Activated CD4-positive, CD25-positive, alpha-beta regulatory T cell treated with anti-CD3 and anti-CD28 coated beads, Interleukin-2, amount 50 U/mL, for 16 hours (primary cell): ENCODE measurements at places on chromosomes 13 and 19.

DNA sequence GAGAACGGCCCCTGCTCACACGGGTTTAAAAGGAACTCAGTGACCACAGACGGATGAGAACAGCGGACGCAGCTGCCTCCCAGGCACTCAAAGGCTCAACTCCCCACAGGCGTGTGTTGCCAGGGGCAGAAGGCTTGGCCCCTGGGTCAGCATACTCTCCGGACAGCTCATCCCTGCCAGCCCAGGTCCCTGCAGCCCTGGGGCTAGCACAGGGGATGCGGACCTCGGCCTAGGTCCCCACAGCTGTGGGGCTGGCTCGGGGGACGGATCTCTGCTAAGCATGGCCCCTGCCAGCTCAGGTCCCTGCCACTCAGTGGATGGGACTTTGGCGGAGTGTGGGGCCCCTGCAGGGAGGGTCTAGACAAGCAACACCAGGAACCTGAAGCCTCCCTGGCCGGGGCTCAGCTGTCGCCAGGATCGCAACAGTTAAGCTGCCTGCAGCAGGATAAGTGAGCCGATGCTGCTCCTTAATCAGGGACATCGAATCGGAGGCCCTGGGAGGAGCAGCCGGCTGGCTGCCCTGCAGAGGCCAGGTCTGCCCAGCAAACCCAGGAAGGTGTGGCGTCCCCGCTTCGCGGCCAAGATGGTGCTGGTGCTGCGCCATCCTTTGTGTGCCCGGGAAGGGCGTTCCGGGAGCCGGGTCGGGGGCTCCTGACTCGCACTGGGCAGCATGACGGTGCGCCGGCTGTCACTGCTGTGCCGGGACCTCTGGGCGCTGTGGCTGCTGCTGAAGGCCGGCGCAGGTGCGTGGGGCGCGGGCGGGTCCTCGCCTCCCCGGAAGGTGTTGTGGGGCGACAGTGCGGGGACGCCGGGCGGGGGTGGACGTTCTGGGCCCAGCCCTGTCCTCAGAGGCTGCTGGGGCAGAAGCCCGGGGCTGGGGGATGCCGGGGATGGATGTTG is 32.5 kb downstream of the MCF2L start:
- no peak for DNase-seq

GRCh38 chr13:113749507-113749906 is 9.5 kb upstream of the TMEM255B start:
- no peak for DNase-seq

DNA sequence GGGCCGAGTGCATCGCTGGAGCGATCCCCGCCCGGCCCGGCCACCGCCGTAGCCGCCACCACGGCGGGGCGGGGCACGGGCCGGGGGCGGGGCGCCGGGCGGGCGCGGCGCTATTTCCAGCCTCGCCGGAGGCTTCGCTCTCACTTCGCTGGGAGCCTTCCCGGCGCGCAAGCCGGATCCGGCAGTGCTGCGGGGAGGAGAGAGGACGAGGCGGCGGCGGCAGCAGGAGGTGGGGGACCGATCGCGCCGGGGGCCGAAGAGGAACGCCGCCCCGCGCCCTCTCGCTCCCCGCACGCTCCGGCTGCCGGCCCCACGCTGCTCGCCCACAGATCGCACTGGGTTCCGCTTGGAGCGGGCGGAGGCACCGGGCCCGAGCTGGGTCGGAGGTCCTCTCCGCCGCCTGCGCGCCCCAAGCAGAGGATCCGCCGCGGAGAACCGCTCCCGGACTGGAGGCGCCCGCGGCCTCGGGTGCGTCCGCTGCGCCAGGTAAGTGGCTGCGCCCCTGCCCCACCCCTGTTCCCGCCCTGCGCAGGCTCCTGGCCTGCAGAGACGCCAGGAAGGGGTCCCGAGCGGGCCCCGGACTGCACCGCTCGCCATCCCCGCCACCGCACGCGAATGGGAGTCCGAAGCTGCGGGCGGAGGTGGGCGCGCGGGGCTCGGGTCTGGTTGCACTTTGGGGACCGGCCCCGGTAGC is at the start of gene CHST8:
TSS of gene CHST8 (plus strand) at position 143 of the 694 bp plus-strand sequence. CDS start 67,309 bp downstream, outside the sequence.
- DNase-seq: no peak

- peak; percentile 69 for DNase-seq
Observed at GRCh38 chr19:1248786-1249297, 459 bp downstream of the MIDN start.

DNA sequence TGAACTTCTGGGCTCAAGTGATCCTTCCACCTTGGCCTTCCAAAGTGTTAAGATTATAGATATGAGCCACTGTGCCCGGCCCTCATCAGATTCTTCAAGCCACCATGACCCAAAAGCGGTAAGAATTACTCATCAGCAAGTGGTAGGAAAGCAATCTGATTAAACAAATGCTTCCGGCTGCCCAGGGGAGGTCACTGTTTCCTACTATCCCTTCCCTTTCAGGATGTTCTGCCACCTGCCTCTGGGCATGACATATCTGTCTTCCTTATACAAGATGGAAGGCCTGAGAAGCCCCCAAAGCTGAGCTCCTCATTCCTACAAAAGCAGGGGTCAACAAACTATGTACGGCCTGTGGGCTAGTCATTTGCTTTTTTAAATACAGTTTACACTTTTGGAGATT is 7.0 kb downstream of the ABHD8 start:
- DNase-seq: no peak

DNA sequence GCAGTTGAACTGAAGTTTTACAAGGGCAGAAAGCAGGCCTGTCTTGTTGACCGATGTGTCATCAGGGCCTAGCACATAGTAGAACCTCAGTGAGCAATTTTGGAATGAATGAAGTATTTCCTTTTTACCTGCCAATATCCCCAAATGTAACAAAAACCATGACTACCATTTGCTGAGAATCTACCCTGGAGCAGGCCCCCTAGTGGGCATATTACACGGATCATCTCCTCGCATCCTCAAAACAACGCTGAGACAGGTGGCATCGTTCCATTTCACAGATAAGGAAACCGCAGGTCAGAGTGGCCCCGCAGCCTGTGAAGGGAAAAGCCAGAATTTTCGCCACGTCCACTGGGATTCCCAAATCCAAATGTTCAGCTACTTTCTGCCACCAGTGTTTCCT is 77.9 kb downstream of the CACNA1A start:
- DNase-seq: no peak

GRCh38 chr13:29758531-29759114 is 91.8 kb downstream of the UBL3 start:
- peak; percentile 19 for DNase-seq

- DNase-seq: no peak
Observed at GRCh38 chr19:50784710-50785109, 5.5 kb upstream of the ACP4 start.

DNA sequence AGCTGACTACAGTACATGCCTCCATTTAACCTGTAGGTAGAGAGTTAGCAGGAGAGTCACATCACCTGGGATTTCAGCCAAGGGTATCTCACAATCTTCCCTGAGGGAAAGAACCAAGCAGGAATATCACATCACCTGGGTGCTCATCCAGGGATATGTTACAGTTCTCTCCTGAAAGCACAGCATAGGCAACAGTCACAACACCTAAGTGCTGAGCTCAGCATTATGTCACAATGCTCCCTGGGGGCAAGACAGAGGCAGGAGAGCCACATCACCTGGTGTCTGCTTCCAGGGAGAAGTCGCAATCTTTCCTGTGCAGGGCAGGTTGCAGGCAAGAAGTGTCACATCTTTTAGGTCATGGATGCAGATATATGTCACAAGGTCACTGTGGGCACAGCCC is 9.4 kb upstream of the ZNF91 start:
- no peak for DNase-seq

DNA sequence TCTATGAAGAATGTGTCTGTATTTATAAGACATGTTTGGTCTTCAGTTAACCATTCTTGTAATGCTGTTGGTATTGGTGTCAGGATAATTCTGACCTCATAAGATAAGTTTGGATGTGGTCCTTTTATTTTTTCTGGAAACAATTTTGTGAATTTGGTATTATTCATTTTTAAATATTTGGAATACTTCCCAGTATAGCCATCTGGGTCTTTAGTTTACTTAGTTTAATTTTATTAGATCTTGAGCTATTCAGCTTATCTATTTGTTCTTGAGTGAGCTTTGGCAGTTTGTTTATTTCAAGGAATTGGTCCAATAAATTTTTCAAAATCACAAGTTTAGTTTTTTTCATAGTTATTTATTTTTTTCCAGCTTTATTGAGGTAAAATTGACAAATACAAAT is 335.4 kb upstream of the PCDH20 start:
- no peak for DNase-seq

DNA sequence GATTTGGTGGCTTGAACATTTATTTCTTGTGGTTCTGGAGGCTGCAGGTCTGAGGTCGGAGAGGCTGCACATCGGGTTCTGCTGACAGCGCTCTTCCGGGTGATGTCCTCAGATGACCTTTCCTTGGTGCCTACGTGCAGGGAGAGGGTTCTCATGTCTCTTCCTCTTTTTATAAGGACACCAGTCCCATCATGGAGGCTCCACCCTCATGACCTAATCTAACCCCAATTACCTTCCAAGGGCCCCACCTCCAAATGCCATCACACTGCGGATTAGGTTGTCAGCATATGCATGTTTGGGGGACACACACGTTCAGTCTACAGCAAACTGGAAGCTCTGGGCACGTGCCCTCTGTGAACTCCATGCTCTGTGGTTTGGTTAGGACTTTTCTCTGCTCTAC is 338.6 kb downstream of the FGF9 start:
- no peak for DNase-seq

- no peak for DNase-seq
Observed at GRCh38 chr13:103002279-103002678, 63.9 kb downstream of the SLC10A2 start.

DNA sequence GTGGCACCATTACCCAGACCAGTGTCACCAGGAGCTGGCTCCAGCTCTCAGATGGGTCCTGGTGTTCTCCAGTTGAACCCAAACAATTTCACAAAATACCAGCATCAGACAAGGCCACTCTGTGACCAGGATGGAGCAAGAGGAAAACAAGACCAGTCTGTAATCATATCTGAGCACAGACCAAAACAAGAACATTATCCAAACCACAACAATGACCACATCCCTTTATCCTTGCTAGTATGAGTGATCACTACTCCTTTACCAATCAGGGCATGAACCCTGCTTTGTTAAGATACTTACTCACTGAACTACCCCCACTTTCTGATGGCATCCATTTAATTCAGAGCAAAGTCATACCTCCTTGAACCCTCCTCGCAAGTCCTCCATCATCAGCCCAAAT is 145.9 kb downstream of the NUFIP1 start:
- no peak for DNase-seq

GRCh38 chr13:24223341-24224231 is 63.1 kb downstream of the SPATA13 start:
- DNase-seq: no peak

- no peak for DNase-seq
Observed at GRCh38 chr13:20405691-20406090, 120.0 kb downstream of the CRYL1 start.
